ENCODE measurements at places on chromosomes 6 and 20.

DNA sequence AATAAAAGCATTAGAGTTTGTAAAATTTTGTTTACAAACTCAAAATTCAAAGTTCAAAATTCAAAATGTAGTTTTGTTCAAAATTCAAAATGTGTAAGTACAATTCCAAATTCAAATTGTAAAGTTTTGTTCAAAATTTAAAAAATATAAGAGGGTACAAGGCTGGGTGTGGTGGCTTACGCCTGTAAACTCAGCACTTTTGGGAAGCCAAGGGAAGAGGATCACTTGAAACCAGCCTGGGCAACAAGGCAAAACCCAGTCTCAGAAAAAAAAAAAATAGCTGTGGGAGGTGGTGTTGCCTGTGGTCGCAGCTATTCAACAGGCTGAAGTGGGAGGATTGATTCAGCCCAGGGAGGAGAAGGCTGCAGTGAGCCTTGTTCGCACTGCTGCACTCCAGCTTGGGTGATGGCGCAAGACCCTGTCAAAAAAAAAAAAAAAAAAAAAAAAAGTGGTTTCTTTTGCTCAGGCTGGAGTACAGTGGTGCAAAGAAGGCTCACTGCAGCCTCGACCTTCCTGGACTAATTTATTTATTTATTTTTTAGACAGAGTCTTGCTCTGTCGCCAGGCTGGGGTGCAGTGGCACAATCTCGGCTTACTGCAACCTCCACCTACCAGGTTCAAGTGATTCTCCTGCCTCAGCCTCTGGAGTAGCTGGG, 5.4 kb upstream of the ZBTB12 start:
- no peak for DNase-seq

DNA sequence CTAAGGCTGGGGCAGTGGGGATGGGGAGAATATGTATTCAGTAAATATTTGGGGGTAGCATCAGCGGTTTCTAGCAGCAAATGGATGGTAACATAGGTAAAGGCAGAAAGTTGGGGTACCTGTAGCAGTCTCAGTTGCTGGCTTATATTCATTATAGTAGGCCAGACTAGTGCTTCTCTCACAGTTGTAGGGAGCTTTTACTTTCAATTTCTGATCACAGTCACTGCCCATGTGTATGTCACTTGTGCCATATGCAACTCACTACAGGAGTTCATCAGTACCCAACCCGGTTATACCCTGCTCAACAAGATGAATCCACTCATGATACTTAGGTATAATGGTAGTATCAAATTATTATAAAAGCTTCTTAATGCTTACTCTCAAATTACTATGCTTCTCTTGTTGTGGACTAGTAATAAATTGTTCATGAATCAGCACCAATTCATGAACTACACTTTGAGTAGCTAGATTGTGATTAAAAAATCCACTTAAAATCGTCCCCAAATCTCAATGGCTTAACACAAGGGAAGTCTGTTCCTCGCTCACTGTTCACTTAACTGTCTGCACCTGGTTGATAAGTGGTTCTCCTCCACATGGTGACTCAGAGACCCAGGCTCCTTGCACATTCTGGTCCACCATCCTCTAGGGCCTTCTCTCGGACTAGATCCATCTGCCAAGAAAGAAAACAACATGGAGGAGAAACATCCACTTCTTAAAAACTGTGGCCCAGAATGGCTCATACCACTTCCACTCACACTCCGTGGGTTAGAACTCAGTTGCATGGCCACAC, 31.3 kb upstream of the MYLIP start:
- DNase-seq, result no peak

DNA sequence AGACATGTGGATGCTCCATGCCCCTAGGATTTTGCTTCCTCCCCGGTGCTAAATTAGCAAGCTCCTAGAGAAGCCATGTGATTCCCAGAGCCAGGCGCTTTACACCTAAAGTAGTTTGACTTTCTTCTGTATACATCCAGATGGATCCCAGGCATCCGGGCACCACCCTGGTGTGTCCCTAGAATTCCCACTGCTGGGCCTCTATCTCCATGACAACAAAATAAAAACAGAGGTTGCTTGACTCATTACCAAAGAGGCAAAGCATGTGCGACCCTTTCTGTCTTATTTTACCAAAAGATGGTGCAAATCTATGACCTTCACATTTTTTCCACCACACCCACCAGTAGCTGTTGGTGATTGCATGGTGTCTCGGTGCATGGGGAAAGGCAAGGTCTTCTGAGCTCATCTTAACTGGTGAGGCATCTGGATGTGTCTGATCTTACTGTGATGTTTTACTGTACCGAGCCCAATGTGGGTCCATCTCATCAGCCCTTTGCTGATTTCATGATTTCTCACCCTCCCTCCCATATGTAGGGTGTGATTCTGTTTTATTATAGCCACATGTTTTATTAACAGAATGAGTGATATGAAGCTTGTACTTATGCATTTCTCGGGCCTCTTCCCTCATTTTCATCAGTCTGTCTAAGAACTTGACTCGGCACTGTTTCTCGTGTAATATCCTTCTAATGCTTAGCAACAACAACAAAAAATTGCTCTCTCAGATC, 27.4 kb upstream of the VAPB start:
- no peak for DNase-seq

DNA sequence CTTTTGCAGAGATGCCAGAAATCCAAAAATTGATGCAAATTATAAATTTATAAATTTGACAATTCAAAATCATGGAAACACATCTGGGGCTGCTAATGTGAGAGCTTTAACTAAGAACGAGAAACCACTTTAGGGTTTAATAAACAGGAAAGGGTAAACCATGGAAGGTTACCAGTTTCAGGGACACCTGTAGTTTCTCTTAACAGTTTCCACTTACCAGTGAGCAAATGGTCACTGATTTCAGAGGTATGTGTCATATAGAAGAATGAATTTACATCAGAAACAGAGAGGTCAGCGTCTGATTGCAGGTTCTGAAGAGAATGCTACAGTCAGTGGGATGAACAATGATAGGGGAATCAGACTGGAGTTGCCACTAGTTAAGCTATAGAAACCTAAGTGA, 24.8 kb upstream of the PCSK2 start:
- no peak for DNase-seq

GRCh38 chr6:168035098-168035660, 37.7 kb downstream of the KIF25 start:
- no peak for DNase-seq

GRCh38 chr20:40416274-40416673, 272.8 kb downstream of the MAFB start:
- DNase-seq, result no peak

GRCh38 chr6:25137480-25137879, 141.7 kb upstream of the CARMIL1 start:
- no peak for DNase-seq

DNA sequence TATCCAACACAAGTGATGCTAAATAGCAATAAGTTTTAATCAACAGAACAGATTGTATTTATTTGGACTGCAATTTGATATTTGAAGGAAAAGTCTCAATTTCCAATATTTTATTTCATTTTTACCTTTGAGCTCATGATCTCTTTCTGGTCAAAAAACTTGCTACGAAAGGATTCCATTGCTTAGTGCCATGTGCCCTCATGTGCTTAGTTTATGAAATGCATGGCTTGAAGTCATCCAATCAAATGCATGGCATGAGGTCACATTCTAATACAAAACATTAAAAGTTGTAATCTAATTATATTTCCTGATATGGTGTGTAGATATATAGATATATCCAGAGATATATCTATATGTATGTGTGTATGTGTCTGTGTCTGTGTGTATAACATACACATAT, 321.2 kb upstream of the ADGRB3 start:
- DNase-seq, result no peak
